ENCODE measurements at places on chromosomes 7 and 10. TPM values are rescaled to one million over a fixed set of nuclear protein-coding genes. Genes with fewer than 3 reads are reported as not detected.

DNA sequence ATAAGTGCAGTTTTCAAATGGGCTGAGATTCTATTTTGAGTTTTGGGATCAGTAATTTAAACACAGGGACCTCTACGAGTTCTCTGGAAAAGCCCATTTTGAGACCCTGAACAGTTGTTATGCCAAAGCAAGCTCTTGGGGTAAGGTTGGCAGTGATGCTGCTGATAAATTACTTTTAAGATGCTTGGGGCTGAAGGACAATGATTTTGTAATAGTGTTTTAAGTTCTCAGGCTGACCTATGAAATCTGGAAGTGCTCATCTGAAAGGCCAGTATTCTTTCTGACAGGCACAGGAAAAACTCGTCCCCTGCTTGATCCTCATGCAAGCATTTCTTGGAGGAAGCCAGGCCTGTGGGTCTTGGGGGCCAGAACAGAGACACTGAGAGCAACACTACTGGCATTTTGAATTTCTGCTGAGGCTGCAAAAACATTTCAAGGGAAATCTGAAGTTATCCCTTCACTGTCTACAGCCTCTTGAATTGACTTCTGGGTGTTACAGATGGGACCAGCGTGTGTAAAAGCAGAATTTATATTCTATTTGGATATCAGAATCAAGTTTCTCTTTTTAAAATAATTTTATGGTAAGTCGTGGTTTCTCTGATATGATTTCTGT lies 79.7 kb downstream of the AUTS2 start:
- DNase-seq, result no peak

DNA sequence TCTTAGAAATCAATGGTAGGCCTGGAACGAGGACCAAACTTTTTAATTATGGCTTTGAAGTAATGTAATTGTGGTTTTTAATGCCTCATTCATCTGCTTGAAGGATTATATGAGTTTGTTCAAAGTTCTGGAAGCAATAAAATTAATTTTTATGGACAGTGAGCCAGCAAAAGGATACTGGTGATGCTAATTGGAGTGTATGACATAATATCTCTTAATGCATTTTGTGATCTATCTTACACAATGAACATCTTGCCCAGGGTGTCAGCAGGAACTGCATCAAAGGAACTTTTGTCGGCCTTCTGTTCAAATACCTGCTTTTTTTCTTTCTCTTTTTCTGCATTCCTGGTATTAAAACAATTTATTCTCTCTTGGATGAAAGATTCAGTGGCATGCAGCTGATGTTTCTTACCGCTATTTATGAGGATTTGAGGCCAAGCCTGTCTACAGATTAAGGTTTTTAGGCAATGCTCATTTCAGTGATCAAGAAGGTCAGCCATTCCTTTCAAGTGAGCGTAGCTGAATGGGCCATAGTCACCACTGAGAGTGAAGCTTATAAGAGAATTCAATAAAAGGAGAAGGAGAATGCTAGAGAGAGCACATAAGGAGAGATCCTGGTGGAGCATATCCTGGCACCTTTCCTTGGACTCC lies 974.8 kb downstream of the SORCS3 start:
- no peak for DNase-seq

DNA sequence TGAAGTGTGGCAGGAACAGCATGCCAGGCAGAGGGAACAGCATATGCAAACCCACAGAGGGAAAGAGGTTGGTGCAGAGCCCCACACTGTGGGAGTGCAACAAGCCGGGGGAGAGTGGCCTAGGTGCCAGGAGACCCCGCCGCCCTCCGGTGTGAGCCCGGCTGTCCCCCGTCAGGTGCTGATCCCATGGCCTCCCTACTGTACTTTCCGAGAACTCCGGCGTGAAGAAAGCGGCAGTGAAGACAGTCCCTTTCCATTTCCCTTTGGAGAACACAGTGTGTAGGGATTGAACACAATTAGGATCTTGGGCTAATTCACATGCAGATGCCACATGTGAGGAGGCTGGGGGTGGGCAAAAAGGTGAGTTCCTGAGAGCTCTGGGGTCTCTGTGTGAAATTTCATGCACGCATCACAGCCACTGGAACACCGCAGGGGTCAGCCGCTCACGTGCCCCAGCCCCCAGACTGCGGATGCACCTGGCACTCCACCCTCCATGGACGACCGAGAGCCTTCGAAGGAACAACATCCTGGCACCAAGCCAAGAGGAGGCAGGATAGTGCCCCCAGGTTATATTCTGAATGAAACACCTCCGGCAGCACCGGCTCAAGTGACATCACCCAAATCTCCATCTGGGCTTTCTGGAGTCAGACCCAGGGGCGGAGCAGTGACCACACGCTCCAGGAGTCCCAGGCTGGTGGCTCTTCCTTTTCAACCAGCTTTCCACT lies 82.1 kb upstream of the PPP2R2D start:
- DNase-seq, result no peak

DNA sequence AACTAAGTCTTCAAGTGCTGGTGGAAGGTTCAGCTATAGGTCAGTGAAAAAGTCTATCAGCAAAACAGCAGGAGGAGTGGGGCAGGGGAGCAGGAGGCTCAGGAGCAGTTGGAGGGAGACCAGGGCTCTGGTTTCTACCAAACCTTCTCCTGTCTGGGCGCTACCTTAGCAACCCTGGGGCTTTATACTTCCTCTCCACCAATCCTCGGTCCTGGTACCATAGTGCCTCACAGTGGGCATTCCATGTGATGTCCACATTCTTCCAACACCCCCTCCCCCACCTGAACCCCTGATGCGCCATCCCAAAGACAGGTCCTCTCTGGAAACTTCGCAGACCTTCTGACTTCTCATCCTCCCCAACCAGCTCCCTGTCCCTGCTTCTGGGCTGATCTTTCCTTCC lies 25.3 kb upstream of the ACSM6 start:
- DNase-seq, result no peak

GRCh38 chr10:7192831-7193361 lies 217.9 kb downstream of the SFMBT2 start:
- no peak for DNase-seq

DNA sequence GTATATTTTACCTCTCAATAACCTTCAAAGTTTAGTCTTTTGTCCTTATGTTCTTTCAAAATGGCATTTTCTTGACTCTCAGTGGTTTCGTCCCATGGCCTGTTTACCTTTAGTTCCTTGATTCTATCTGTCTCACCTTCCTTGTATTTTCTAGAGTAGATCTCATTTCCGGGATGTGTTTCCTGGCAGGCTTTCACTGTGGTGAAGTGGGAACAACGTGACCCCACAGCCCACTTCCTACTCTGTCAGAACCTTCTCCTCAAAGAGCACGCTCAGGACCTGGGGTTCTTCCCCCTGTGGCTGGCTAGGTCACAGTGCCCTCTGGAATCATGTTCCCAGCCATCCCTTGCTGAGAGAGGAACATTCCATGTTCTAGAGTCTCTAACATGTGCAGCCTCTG lies 129.9 kb upstream of the ZNF32 start:
- no peak for DNase-seq

The CD36 gene
- not detected for total RNA-seq

DNA sequence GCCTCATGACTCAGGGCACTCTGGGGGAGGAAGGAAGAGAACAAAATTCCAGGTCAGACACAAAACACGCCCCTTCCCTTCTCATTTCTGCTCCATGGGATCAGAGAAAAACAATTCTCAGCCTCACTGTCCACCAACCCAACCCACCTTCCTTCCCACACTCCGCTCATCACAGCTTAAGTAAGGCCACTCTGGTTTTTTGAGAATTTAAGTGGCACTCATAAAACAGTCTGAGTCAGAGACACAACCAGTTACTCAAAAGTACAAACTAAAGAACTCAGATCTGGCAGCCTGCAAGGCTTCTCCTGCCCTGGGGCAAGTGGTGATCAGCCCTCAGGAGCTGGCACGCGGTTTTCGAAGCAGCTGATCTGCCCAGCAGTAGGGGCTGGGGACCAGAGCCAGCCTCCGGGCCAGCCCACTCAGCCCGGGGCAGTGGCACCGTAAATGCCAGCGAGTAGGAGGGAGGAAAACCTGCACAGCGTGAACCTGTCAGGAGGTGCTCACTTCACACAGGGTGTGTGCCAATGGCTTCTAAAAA lies 39.1 kb upstream of the ABLIM1 start:
- DNase-seq, result no peak

The TMEM229A gene
- total RNA-seq, result not detected

The NOBOX gene
- total RNA-seq, result not detected

The TMEM176B gene
- not detected for total RNA-seq

- DNase-seq, result no peak
These were observed 145.3 kb downstream of the HTR7 start for GRCh38 chr10:90712529-90712928.

DNA sequence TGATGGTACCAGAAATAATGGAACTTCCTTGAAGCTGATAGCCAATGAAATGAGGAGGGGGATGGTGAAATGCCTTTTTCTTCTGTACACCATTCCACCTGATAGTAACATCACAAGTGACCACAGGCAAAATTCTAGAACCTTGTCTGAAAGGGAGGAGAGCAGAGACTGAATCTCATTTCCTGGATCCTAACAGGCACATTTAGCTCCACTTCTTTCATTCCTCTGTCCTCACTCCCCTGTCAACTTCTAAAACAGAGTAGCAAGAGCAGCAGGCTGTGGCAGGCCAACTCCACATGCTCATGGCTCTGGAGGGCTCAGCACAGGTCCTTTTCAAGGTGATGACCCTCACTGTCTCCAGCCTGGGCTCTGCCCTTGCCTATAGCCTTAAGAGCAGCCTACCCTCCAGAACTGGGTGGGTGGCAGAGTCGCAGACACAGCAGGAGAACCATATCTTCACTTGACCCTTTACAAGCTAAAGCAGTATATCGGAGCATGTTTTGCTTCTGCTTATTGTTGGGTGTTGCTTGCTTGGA lies at the start of gene LRRC18:
Gene LRRC18, minus strand, starts transcription at position 51 of the 536 bp plus-strand sequence. CDS start 25,685 bp downstream, outside the sequence.
- DNase-seq, result no peak

The EN2 gene
- 6.7 TPM for total RNA-seq

DNA sequence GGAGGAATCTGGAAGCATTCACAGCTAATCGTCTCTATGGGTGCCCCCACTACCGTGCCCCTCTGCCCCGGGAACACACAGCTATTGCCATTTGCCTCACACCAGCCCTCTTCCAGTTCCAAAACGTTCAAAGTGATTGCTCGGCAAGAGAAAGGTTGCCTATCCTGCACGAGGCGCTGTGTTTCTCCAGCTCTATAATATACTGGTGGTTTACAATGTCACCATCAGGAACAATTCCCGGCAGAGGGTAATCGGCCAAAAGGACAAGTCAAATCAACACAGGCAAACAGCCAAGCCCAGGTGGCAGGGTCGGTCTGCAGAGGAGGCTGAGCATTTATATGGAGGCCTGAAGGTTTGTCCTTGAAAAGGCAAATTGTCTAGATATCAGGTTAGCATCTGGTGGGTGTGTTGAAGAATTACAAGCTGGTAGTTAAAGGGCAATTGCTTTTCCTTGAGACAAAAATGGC lies 29.2 kb upstream of the TNS3 start:
- DNase-seq, result no peak

DNA sequence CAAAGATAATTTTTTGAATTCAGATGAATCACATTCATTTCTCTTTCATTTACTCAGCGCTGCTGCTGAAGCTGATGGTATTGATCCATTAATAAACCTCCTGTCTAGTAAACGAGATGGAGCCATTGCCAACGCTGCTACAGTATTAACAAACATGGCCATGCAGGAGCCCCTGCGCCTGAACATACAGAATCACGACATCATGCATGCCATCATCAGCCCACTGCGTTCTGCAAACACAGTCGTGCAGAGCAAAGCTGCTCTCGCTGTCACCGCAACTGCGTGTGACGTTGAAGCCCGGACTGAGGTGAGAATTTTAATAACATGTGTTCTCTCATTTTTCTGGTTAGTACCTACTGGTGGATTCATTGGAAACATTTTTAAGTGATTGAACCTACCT lies 70.2 kb downstream of the ARMC3 start:
- no peak for DNase-seq

The FBXL13 gene
- 0.34 TPM for total RNA-seq

GRCh38 chr7:2645274-2645868 lies 13.6 kb downstream of the TTYH3 start:
- DNase-seq, result no peak

- no peak for DNase-seq
These were observed 287.8 kb downstream of the GALNT17 start for GRCh38 chr7:71419546-71420337.

The SPDYE3 gene
- not detected for total RNA-seq

- no peak for DNase-seq
These were observed 48.6 kb upstream of the NRP1 start for GRCh38 chr10:33382921-33383713.

The LLCFC1 gene
- total RNA-seq, result not detected

DNA sequence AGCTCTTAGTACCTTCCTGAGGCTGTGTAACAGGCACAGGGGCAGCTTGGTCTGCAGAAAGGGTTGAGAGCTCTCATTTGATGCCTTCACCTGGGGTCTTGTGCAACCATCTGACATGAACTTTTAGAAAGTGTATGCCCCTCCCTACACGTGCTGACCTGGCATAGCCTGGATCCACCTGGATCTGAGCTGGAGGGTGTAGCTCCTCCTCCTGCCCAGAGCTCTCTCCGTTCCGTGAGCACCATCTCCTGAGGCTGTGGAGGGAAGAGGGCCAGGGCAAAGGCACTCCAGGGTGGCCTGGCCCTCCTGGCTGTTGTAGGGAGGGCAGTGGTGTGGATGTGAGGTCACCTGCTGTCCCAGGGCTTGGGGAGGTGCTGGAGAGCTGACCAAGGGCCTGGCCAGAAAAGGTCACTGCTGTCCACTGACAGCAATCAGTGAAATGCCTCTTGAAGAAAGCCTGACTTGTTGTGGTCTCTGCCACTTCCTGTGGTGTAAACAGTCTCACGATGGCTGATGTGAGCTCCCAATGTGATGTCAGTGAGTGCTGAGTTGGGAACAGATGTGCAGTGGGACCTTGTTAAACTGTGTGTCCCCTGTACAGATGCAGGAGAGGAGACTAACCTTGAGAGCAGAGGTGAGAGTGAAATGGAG lies 23.0 kb downstream of the AMZ1 start:
- no peak for DNase-seq

DNA sequence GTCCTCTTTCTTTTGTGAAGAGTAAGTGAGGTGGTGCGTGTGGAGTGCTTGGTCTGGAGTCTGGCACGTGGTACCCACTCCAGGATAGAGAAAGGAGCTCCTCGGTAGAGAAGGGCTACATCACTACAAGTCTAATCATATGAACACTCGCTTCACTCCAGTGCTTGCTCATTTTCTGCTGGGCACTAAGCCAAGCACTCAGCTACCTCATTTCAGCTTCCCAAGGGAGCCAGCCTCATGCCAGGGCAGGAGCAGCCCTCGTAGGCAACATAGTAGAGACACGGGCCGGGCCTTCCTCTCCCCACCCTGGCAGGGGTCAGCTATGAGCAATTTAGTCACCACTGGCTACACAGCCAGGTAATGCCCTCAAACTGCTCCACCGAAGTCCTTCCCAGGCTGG lies 11.4 kb upstream of the HSPA12A start:
- peak; percentile 82 for DNase-seq

- DNase-seq, result no peak
These were observed 22.2 kb upstream of the JMJD1C start for GRCh38 chr10:63487990-63488389.
